ENCODE measurements at places on chromosomes 7 and 10.

- no peak for DNase-seq
These were observed 64.4 kb upstream of the ARID5B start for GRCh38 chr10:61836888-61837754.

DNA sequence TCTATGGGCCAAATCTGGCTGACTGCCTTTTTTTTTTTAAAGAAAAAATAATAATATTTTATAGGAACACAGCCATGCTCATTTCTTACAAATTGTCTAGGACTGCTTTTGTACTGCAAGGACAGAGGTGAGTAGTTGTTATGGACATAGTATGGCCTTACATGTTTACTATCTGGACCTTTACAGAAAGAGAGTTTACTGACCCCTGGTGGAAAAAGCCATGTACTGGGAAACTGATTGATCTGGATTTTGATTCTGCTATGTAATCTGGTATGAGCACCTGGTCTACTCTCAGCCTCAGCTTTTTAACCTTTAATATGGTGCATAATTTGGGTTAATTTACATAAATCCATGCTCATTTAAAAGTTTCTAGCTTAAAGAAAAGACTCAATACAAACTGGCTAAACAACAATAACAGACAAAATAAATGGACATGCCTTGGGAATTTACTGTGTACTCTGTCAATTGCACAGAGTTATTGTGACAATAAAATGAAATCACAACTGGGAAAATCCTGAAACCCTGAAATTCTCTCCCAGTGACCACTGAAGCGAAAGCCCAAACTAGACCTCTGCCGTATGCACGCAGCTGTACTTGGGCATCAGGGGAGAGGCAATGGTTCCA lies 260.7 kb downstream of the BMPER start:
- DNase-seq = no peak

GRCh38 chr7:39017369-39017915 lies 39.7 kb downstream of the POU6F2 start:
- no peak for DNase-seq

- no peak for DNase-seq
These were observed 12.5 kb downstream of the RNF32 start for GRCh38 chr7:156652886-156653568.

DNA sequence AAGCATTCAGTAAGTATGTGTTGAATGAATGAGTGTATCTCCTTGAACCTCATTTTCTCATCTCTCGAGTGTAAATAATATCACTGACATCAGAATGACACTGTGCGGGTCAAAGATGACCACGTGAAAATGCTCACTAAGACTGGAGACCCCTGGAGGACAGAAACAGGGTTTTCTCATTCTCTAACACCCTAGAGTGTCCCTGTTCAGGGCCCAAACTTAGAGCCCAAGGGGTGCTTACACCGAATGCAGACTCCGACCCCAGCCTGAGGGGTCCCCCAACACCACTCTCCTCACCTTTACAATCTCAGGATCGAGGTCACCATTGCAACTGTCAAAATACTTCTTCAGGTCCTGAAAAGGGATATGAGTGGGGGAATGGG lies 1.4 kb downstream of the CDK5 start:
- DNase-seq = no peak

- DNase-seq = no peak
These were observed 48.1 kb upstream of the GATA3 start for GRCh38 chr10:8006274-8006999.

DNA sequence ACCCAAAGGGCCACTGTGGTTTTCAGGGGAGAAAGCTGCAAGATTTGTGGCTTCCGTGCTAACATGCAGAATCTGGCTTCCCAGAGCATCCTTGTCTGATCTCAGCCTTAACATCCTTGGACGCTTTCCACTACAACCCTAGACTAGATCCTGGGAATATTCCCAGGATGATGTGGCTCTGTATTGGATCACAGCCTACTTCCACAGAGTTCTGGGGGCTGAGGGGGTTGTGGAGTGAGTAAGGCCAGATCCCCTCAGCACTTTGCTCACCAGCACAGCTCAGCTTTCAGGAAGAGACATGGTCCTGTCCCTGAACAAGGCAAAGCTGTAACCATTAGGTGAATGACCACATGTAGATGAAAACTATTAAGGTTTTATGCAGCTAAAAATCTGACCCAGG lies 241.3 kb upstream of the MYO3A start:
- no peak for DNase-seq
